Stimulated activated CD4-positive, alpha-beta T cell treated with anti-CD3 and anti-CD28 coated beads, Interleukin-4, amount 100 ng/mL, for 1 hour (primary cell): ENCODE measurements at places on chromosomes 1 and 21.

- DNase-seq: no peak
Observed at GRCh38 chr1:65791801-65792668, 660 bp upstream of the PDE4B start.

DNA sequence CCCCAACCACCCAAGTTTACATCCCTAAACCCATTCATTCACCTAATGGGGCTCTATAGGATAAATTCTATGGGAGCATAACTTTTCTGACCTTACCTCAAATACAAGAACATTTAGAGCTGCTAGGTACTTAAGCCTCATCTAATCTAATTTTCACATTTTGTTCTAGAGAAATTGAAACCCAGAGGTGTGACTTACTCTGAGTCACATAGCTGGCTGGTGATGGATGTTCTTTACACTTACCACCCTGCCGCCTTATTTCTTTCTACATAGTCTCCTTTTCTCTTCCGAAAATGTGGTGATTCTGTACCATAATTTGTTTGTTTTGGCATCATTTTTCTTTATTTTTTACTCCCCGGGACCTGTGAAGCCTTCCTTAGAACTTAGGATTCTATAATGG lies 20.3 kb downstream of the TIPRL start:
- DNase-seq: no peak

DNA sequence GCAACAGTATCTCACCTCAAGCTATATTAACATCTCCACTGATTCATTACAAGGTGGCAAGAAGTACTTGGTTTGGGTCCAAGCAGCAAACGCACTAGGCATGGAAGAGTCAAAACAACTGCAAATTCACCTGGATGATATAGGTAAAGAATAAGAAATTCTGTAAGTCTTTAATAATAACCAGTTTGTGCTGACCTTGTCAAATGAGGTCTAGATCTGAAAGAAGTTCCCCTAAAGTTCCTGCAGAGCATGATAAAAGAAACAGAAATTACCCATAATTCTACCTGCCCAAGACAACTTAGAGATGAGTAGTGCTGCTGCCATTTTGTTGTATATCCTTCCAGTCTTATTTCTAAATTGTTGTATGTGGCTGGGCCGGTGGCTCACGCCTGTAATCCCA lies 34.5 kb downstream of the IL23R start:
- DNase-seq: no peak

GRCh38 chr21:16195538-16195910 lies 465.7 kb downstream of the USP25 start:
- DNase-seq: no peak
